NCI-H2029 treated with DMSO at 0.1 percent for 48 hours (cell line): ENCODE measurements at places on chromosomes 1 and 21.

GRCh38 chr1:43973981-43974442 is 748 bp upstream of the ATP6V0B start:
- peak; percentile 65 for DNase-seq

GRCh38 chr1:30134466-30135217 is 588.7 kb downstream of the MATN1 start:
- no peak for DNase-seq

DNA sequence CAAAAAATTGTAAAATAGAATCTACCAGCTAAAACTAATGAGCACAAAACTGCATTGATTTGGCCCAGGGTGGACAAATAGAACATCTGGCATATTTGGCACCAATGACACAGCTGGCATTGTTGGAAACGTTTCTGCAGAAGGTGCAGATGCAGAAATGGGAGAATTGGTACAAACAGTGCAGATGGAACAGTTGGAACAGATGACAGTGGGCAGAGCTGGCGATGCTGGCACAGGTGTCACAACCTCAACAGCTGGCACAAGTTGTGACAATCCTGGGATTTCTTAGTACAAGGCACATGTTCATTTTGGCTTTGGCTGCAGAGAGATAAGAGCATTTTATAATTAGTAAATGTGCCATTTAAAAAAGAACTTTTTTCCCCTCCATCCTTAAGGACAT is 91.1 kb upstream of the ZBTB18 start:
- no peak for DNase-seq

DNA sequence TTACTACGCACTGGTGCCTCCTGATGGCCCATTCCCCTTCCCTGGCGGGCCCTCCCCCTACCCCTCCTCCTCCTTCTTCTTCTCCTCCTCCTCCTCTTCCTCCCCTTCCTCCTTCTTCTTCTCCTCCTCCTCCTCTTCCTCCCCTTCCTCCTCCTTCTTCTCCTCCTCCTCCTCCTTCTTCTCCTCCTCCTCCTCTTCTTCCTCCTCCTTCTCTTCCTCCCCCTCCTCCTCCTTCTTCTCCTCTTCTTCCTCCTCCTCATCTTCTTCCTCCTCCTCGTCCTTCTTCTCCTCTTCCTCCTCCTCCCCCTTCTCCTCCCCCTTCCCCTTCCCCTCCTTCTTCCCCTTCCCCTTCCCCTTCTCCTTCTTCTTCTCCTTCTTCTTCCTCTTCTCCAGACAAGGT is 64.7 kb upstream of the COG2 start:
- DNase-seq, result no peak

- DNase-seq, result no peak
These were observed 78.9 kb upstream of the MROH9 start for GRCh38 chr1:170856455-170856854.

DNA sequence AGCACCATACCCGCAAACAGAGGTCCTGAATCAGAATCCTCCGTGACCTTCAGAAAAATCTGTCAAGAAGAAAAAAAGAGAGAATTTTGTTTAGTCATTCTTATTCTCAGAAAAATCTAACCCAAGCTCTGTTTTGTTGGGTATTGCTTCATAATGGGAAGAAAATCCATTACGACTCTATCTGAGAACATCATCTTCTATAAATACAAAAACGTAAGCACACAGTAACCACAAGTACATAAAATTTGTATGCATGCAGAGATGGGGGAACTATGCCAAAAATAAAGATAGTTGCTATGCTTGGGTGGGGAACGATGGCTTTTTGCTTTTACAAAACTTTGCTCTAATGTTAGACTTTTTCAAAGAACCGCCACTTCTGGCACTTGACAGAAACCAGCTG is 84.2 kb downstream of the ABCA4 start:
- no peak for DNase-seq

GRCh38 chr1:200479816-200480215 is 70.0 kb upstream of the ZNF281 start:
- no peak for DNase-seq

DNA sequence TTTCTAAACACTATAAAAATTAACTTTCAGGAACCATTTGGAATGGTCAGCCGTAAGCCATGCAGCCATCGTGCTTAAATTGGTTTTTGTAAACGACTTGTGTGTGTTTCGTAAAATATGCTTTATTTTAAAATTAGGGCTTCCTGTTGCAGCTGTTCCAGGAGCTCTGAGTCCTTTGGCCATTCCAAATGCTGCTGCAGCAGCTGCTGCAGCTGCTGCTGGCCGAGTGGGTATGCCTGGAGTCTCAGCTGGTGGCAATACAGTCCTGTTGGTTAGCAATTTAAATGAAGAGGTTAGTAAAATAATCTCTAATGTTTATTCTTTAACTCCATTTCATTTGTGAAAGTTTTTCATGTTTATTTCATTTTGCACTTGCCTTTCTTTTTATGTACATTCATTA is 83.1 kb downstream of the PTBP2 start:
- no peak for DNase-seq

GRCh38 chr1:15579683-15580047 is 5.2 kb downstream of the AGMAT start:
- DNase-seq, result no peak

DNA sequence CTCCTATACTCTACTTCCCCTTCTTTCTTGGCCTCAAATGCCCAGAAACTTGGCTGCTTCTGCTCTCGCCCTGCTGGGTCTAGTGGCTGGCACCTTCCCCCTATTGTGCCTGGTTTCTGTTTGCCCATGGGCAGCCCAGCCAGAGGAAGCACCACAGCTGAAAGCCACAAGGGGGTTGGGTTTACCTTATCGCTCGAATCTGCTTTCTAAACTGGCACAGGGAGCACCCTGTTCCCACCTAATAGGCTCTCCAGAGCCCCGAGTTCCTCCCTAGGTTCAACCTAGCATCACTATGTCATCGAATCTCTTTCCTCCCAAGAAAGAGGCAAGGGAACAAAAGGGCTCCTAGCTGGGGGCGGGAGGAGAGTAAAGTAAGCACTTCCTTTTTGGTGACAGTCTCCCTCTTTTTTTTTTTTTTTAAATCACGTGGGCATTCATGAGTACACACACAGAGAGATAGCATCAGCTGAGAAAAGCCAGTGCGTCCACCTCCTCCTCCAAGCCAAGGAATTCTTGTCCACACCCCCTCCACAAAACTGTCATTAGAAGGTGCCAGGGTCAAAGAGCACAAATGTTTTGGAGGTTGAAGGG is 72.8 kb downstream of the PLEKHA6 start:
- DNase-seq, result peak; percentile 52

- no peak for DNase-seq
These were observed 516 bp downstream of the RCOR3 start for GRCh38 chr1:211259638-211260126.

DNA sequence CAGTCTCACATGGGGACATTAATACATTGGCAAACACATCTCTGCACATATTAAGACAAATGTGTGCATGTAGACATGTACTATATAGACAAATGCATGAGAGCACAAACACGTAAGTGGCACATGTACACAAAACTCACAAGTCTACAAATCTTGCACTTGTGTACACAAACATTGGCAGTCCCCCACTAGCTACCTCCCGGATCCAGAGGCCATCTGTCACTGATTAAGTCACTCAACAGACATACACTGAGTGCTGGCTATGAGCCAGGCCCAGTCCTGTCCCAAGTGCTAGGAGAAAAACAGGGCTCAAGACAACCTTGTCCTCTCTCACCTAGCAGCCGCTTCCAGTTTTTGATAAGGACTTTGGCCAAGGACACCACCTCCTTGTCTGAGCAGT is 7.0 kb downstream of the TCEA3 start:
- DNase-seq, result peak; percentile 57

- DNase-seq, result no peak
These were observed 12.8 kb upstream of the COG2 start for GRCh38 chr1:230629511-230629910.

DNA sequence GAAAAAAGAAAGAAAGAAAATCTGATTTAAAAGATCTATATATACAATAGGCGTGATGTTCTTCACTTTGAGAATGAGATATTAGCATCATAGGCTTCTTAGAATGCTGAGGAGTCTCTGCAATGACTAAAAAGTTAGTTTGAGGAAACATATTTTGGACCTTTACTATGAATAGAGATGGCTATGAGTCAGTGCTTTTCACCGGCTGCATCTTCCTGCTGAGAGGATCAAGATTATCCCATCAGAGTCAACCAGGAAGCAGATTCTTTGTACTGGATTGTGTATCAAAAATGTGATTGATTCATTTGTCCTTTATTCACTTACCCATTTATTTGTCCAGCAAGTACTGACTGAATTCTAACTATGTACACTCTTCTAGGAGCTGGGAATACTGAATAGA is 144.2 kb downstream of the KCNK2 start:
- no peak for DNase-seq

DNA sequence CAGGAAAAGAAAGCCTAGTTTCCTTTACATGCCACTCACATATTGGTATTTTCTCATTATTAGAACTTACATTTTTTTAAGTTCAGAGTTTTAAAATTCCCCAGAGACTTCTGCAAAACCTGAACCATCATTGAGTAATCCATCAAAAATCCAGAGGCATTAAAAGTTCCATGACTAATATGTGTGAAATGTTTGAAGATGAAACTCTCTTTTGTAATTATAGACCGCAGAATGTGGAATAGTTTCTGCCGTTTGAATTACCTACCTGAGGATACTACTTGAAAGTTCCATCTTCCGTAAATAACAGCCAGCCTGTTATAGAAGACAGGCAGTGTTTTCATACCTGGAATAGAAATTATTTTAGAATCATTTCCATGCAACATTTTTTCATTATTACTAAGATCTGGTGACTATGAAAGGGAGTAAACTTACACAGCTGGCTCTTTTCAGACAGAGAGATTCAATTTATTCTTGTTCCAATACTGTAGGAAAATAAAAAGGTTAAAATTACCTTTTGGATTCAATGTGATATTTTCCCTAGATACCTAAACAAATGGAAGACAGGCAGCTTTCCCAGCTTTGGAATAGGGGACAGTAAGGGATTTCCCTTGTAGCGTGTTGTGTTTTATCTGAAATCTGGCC is 131.4 kb downstream of the ST6GALNAC5 start:
- DNase-seq, result no peak

GRCh38 chr1:42175314-42176054 is 10.9 kb upstream of the GUCA2A start:
- no peak for DNase-seq

DNA sequence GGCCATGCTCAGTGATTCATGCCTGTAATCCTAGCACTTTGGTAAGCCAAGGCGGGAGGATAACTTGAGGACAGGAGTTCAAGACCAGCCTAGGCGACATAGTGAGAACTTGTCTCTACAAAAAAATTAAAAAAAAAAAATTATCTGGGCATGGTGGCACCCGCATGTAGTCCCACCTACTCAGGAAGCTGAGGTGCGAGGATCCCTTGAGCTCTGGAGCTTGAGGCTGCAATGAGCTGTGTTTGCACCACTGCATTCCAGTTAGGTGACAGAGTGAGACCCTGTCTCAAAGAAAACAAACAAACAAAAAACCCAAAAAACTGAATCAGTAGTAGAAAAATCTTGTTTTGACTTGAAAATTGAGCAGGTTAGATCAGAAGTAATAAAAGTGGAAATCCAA is 67.1 kb upstream of the IPO9 start:
- DNase-seq, result no peak

DNA sequence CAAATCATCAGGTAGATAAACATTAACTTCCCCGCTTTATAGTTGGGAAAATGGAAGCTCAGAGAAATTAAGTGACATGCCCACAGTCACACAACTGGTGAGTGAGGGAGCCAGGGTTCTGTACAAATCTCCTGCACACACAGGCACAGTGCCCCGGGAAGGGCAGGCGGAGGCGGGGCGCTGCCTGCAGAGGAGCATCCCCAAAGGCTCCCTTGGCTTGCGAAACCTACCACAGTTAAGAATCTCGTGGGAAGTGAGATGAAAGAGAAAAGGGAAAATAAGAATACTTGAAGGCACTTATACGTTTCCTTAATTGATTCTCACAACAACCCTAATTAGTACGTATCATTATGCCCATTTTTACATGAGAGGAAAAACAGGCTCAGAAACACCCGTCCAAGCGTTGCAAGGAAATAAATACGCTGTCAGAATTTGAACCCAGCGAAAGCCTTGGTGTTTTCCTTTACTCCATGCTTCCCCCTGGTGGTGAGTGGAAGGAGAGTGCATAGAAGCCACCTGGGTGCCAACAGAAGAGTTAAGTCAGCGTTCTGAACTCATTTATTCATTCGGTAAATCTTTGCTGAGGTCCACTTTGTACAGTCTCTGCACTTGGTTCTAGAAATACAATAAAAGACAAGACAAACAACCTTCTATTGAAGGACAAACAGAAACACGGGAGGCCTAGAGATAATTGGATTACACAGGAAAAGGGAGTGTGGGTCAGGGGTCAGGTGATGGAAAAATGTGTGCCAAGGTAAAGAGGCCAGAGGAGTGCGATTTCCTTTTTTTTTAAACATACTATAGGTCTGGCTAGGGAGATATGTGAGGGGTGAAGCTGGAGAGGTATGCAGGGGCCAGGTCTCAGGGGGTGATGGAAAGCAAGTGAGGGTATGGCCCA is 28.4 kb downstream of the ACP6 start:
- peak; percentile 42 for DNase-seq

- no peak for DNase-seq
These were observed 13.4 kb downstream of the RRP1 start for GRCh38 chr21:43802713-43803313.

- DNase-seq, result no peak
These were observed 75.2 kb upstream of the GADD45A start for GRCh38 chr1:67609577-67610341.

- DNase-seq, result peak; percentile 83
These were observed 58.9 kb downstream of the WLS start for GRCh38 chr1:68173283-68173935.

DNA sequence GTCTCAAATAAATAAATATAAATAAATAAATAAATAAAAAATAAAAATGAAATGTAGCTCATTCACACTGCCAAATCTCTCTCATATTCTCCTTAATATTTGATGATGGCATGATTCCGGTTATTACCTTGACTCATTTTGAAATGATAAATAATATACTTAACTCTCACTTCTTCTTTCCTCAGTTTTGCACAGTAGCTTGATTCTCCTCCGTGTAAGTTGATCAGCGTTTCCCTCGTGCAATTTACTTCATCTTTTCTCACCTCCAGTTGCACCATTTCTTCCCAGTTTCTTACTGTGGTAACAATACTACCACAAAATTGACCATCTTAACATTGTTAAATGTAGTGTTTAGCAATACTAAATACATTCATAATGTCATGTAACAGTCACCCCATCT is 111.6 kb downstream of the RIPK4 start:
- no peak for DNase-seq

DNA sequence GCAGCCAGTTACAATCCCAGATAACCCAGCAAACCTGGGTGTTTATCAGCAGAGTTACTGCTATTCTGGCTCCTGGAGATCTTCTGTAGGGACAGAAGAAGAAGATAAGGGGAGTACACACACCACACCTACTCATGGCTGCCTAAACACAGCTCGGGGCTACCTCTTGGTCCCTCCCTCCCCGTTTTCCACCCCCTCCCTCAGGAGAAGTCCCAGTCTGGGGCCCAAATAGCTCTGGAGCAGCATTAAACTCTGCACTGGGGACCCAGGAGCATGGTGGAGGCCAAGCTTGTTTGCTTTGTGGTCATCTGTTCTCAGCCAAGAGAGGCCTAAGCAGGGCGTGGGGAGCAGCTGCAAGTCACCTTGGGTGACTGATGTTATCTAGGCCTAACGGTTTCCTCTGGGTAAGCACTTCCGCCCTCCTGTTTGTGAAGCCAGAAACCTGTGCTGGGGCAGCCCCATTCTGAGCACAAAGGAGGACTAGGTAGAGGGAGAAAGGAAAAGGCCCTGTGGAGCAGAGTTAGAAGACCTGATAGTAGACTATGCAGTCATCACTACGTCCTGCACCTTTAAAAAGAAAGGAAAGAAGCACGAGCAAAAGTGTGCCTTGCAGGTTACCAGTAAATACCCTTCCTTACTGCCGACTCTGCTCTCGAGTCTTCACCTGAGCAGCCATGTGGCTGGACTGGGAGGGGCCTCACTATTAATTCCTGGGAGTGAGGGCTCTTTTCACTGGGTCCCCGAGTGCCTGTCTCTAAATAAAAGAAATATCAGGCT is 2.0 kb upstream of the RCSD1 start:
- peak; percentile 5 for DNase-seq
